ENCODE measurements at places on chromosomes 11 and 22. TPM values are rescaled to one million over a fixed set of nuclear protein-coding genes. Genes with fewer than 3 reads are reported as not detected.

The RAB6A gene
- total RNA-seq = 49.3 TPM

The TMEM45B gene
- 1.9 TPM for total RNA-seq

The MAPK8IP2 gene
- 0.52 TPM for total RNA-seq

The OR8K5 gene
- total RNA-seq = not detected

The FADD gene
- total RNA-seq = 16.5 TPM

GRCh38 chr11:111947143-111947542 is 10.0 kb downstream of the DIXDC1 start:
- H3K36me3 ChIP-seq = no peaks in the 10 kb centered on the region
- H3K27me3 ChIP-seq = no peaks in the 10 kb centered on the region
- DNase-seq = no peak

- H3K27me3 ChIP-seq = no peaks in the 10 kb centered on the region
- DNase-seq = no peak
- H3K36me3 ChIP-seq = no peaks in the 10 kb centered on the region
- no peak overlapping the region for H3K27ac ChIP-seq
- no peak overlapping the region for H3K4me3 ChIP-seq
Observed at GRCh38 chr22:47551431-47551775, 789.0 kb downstream of the TBC1D22A start.

GRCh38 chr11:96257972-96258934 is 84.7 kb downstream of the MAML2 start:
- H3K4me3 ChIP-seq = peak overlapping the region; percentile 35
- DNase-seq = peak; percentile 42
- no peaks in the 10 kb centered on the region for H3K27me3 ChIP-seq

DNA sequence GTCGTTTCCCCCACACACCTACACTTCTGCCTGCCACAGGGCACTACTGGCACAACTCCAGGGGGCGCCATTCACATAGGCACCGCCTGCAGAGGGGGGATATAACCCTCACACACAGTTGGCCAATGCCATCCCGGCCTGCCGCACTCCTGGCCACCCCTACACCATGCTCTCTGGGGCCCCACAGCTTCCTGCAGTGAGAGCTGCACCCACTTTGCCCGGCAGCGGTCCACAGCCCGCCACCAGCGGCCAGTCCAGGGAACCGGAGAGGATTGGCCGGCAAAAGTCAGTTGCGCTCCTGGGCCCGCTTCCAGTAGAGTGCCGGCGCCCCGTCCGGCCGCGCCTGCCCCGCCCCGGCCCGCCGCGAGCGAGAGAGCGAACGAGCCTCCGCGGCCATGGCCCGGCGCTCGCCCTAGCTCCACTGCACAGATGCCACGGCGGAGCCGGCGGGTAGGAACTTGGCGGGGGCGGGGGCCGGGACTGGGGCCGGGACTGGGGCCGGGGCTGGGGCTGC is 25.6 kb upstream of the SUSD2 start:
- peaks cover 22% of the 10 kb centered on the region for H3K36me3 ChIP-seq
- peak overlapping the region; percentile 70 for H3K4me3 ChIP-seq
- no peaks in the 10 kb centered on the region for H3K27me3 ChIP-seq
- H3K27ac ChIP-seq = peak overlapping the region; percentile 94
- H3K4me1 ChIP-seq = peaks cover 91% of the 10 kb centered on the region

DNA sequence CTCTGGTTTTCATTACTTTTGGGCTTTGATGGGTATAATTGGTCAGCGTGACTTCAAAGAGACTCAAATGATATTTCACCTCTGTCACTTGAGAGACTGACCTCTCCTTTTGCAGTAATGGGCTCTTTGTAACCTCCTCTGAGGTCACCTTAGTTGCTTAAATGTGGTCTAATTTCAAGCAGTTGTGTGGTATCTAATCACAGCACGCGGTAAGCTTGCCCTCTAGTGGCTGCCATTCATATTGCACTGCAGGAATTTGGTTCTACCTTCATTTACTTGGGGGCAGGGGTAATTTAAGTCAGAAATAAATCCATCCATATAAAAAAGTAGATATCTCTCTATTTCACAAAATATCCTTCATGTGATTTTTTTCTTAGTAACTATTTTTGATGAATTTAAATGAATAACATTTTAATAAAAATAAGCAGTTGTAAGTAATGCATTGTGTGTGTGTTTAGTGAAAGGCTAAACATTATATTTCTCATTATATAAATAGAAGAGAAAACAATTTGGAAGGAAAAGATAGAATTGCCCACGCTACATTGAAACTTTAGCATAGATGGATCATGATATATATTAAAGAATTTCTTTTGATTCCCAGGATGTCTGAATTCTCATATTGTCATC is 55.0 kb upstream of the ANO3 start:
- H3K27ac ChIP-seq = no peak overlapping the region

DNA sequence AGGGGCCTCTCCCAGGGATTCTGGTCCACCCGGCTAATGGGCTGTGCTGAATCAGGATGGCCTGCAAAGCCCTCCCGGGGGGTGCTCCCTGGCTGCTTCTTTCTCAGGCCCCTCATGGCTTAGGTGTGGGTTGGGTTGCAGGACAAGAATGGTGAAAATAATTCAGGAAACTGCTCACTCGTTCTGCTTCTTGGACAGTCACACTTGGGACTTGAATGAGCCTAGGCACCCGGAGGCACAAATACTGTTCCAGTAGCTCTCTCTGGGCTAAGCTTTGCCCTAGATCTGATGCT is 83.2 kb downstream of the TRIM29 start:
- H3K27ac ChIP-seq = no peak overlapping the region
- DNase-seq = no peak
- H3K27me3 ChIP-seq = no peaks in the 10 kb centered on the region
- H3K36me3 ChIP-seq = no peaks in the 10 kb centered on the region

DNA sequence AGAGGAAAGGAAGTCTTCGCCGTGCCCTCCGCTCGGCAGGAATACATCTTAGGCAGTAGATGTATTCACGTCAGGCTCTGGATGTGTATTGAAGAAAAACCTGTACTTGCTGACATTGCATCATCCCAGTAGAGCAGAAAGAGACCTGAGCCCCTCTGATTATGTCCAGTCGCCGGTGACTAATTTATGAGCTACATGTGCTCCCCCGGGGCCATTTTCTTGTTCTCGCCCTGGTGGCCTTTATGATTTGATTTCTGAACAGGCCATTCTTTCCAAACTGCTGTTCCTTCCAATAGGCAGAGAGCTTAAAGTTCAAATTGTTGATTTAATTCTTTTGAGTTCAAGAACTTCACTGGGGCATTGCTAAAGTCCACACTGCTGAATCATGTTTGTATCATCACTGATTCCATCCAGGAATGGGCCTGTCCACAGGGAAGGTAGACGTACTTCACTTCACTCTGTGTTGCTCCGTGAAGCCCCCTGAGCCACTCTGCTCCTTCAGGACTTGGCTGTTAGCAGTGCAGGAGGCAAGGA is 137.3 kb upstream of the RASSF10 start:
- H3K36me3 ChIP-seq = no peaks in the 10 kb centered on the region
- no peaks in the 10 kb centered on the region for H3K4me1 ChIP-seq
- no peak overlapping the region for H3K4me3 ChIP-seq
- H3K27ac ChIP-seq = no peak overlapping the region
- no peak for DNase-seq

- H3K4me3 ChIP-seq = no peak overlapping the region
- H3K4me1 ChIP-seq = peaks cover 47% of the 10 kb centered on the region
- H3K27me3 ChIP-seq = no peaks in the 10 kb centered on the region
- H3K27ac ChIP-seq = no peak overlapping the region
Observed at GRCh38 chr11:3047637-3048036, 9.6 kb downstream of the CARS1 start.

GRCh38 chr11:1049071-1049405 is 12.5 kb upstream of the MUC6 start:
- peaks cover 10% of the 10 kb centered on the region for H3K4me1 ChIP-seq
- no peaks in the 10 kb centered on the region for H3K36me3 ChIP-seq
- DNase-seq = no peak
- H3K27ac ChIP-seq = no peak overlapping the region
- peaks cover 9% of the 10 kb centered on the region for H3K27me3 ChIP-seq
- no peak overlapping the region for H3K4me3 ChIP-seq

DNA sequence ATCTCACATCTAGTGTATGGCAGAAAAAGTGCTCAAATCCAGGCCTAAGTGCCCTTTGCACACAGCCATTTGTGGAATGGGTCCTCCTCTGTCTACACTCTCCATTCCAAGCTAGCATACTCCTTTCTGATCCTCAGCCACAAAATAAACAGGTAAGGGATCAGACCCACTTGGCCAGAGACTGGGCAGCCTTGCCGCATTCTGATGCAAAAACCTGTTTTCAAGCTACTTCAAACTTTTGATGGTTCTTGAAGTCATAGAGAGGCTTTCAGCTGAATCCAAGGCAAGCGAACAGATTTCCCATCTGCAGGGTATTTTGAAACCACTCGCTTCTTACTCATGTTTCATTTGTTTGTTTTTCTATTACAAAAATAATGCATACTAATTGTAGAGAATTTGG is 136.6 kb upstream of the NAV2 start:
- H3K36me3 ChIP-seq = no peaks in the 10 kb centered on the region
- no peaks in the 10 kb centered on the region for H3K4me1 ChIP-seq
- no peaks in the 10 kb centered on the region for H3K27me3 ChIP-seq
- no peak overlapping the region for H3K27ac ChIP-seq
- H3K4me3 ChIP-seq = no peak overlapping the region

DNA sequence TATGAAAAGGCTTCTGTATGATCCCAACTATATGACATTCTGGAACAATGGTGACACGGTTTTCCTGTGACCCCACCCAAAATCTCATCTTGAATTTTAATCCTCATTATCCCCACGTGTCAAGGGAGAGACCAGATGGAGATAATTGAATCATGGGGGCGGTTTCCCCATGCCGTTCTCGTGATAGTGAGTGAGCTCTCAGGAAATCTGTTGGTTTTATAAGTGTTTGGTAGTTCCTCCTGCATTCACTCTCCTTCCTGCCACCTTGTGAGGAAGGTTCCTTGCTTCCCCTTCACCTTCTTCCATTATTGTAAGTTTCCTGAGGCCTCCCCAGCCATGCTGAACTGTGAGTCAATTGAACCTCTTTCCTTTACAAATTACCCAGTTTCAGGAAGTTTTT is 53.1 kb upstream of the TSPAN18 start:
- peaks cover 9% of the 10 kb centered on the region for H3K4me1 ChIP-seq
- no peak for DNase-seq
- no peak overlapping the region for H3K4me3 ChIP-seq
- no peaks in the 10 kb centered on the region for H3K36me3 ChIP-seq
- H3K27ac ChIP-seq = no peak overlapping the region
- no peaks in the 10 kb centered on the region for H3K27me3 ChIP-seq

- no peaks in the 10 kb centered on the region for H3K4me1 ChIP-seq
- H3K4me3 ChIP-seq = no peak overlapping the region
- no peaks in the 10 kb centered on the region for H3K36me3 ChIP-seq
- H3K27ac ChIP-seq = no peak overlapping the region
Observed at GRCh38 chr22:27768027-27768653, 33.4 kb downstream of the MN1 start.

GRCh38 chr11:57428643-57429042 is 1.7 kb upstream of the SLC43A3 start:
- peaks cover 39% of the 10 kb centered on the region for H3K4me1 ChIP-seq
- H3K4me3 ChIP-seq = no peak overlapping the region
- DNase-seq = no peak
- H3K27ac ChIP-seq = no peak overlapping the region

- H3K27ac ChIP-seq = no peak overlapping the region
- H3K36me3 ChIP-seq = no peaks in the 10 kb centered on the region
- no peak overlapping the region for H3K4me3 ChIP-seq
- DNase-seq = no peak
- no peaks in the 10 kb centered on the region for H3K27me3 ChIP-seq
- H3K4me1 ChIP-seq = no peaks in the 10 kb centered on the region
Observed at GRCh38 chr11:19929147-19929546, 216.5 kb downstream of the NAV2 start.

DNA sequence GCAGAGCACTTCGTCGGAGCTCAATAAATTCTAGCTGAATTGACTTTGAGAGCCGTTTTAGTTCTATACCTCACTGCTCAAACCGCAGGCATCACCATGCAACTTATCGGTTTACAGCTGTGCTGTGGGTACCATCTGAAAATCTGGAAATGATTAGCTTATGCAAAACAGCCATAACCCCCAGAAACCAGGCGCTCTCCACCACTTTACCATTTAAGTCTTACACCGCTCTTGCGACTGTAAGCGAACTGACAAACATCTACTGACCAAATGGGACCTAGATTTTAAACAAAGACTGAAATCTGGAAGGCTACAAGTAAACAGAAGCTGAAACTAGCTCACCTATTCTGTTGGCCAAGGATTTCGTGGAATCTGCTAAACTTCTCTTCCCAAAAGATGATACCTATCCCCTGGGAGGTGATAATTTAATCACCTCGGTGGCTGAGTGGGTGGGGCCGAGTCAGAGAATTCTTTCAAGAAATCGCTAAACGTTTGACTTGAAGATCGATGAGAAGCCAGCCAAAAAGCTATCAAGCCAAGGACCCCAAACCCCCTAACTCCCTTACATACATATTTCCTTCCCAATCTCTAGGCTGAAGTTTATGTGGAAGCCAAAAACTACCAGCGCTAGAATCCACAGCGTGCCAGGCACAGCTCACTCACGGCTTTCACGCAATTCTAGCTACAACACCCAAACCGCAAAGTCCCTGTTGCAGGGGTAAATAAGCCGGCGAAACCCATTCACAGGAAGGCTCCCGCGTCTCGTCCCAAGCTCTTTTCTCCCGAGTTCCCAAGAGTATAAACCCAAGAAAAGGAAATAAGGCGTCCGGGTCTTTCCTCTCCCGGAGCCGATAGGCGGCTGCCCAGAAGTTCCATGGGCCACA is 644 bp downstream of the SPTY2D1 start:
- H3K36me3 ChIP-seq = peaks cover 8% of the 10 kb centered on the region
- DNase-seq = no peak
- H3K27me3 ChIP-seq = no peaks in the 10 kb centered on the region
- H3K4me3 ChIP-seq = peak overlapping the region; percentile 75
- H3K4me1 ChIP-seq = peaks cover 30% of the 10 kb centered on the region
